ENCODE measurements at places on chromosomes 7 and 10.
A peak's percentile ranks its signal among the peaks of the same experiment; 100 is the strongest.

GRCh38 chr7:896346-897075 lies 20.2 kb downstream of the GET4 start:
- DNase-seq: no peak

DNA sequence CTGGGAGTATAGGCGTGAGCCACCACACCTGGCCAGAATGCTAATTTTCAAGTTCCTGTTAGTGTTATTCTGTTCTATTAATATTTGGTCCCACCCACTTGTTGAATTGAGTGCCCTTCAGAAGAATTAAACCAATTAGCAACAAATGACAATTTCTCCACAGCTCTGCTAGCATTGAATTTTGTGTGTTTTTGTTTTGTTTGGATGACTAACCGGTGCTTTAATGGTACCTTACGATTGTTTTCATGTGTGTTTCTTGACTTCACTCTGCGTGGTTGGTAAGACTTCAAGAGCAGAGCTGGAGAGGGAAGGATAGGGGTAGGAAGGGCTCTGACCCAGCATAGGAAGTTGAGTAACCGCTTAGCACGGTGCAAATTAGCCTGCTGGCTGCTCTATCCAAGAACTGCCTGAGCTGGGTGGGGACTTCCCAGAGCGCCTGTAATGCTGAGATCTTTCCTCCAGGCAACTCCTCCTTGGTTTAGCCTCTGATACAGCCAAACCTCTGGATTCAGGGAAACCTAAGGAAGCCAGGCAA lies 4.6 kb downstream of the ARPC1B start:
- peak; percentile 97 for DNase-seq

GRCh38 chr7:16465469-16466361 lies at the start of gene SOSTDC1:
Gene SOSTDC1 (minus strand): TSS chr7:16465738. CDS start chr7:16465668, 70 bp downstream.
- DNase-seq: peak; percentile 37

- DNase-seq: no peak
These were observed 251.0 kb downstream of the AHR start for GRCh38 chr7:17549406-17549805.

Data from endothelial cell of umbilical vein (primary cell).